Activated CD8-positive, alpha-beta memory T cell treated with anti-CD3 and anti-CD28 coated beads, Interleukin-2, amount 10 ng/mL, durations not matched to agents 7 days and 5 days (primary cell): ENCODE measurements at places on chromosomes 4 and X. TPM values are rescaled to one million over a fixed set of nuclear protein-coding genes. Genes with fewer than 3 reads are reported as not detected.

Gene TIGD4
- 0.53 TPM for total RNA-seq

Gene TBX22
- not detected for total RNA-seq

Gene RNF212
- 3.2 TPM for total RNA-seq

Gene MTNR1A
- not detected for total RNA-seq

Gene P2RY8
- 82.4 TPM for total RNA-seq

Gene ITIH6
- total RNA-seq, result not detected

Gene CD40LG
- 5.9 TPM for total RNA-seq

Gene RENBP
- total RNA-seq, result 7.5 TPM
